ENCODE measurements at places on chromosomes 3 and 15. TPM values are rescaled to one million over a fixed set of nuclear protein-coding genes. Genes with fewer than 3 reads are reported as not detected.
A peak's percentile ranks its signal among the peaks of the same experiment; 100 is the strongest.

DNA sequence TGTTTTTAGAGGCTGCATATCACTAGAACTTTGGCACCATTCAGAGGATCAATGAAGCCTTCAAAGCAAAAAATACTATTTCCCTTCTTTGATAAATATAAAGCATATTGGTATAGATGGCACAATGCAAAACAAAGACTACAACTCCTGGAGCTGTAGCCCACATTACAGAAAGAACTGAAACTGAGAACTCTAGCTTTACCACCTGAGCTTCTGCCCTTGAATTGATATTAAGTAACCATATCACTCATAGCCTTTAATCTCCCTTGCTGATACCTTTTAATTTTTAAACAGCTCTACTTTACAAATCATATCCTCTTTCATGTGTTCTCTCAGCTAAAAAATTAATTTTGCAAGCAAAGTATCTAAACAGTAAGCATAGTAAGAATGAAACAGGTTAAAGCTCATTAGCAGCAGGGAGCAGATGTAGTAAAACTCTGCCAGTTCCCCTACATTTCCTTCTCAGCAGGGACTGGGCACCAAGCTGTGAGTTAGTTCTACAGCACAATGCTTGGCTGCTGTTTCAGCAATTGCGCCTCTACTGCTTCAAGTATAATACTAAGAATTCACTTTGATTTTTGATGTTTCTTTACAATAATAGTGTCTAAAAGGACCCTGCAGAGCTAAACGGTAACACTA is 97.9 kb upstream of the NANOGP8 start:
- DNase-seq = peak; percentile 90

INKA1 gene
- total RNA-seq = 4.0 TPM

KBTBD12 gene
- 0.23 TPM for total RNA-seq

DNA sequence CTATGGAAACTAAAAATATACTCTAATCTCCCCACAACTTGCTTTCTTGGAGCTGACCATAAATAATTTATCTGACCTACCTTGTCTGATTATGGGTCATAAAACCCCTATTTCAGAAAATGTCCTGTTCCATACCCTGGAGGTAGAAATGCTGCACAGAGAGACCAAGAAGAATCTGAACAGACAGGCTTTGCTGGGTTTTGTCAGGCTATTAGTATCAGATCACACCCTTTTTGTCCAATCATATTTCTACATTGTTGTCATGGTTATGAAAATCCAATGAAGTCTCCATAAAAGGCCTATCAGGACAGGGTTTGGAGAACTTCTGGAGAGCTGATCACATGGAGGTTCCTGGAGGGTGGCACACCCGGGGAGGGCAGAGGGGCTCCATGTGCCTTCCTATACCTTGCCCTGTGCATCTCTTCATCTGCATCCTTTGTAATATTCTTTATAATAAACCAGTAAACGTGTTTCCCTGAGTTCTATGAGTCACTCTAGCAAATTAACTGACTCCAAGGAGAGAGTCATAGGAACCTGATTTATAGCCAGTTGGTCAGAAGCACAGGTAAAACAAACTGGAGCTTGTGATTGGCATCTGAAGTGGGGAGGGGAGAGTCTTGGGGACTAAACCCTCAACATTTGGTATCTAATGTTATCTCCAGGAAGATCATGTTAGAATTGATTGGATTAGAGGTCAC is 58.1 kb downstream of the NGLY1 start:
- no peak for DNase-seq

PLSCR2 gene
- not detected for total RNA-seq

C3orf70 gene
- total RNA-seq = 1.5 TPM

GRCh38 chr3:177306252-177306651 is 109.0 kb upstream of the TBL1XR1 start:
- no peak for DNase-seq

- DNase-seq = peak; percentile 91
Observed at GRCh38 chr15:67967871-67968431, 86.2 kb upstream of the PIAS1 start.

CAMK2N2 gene
- total RNA-seq = 1.5 TPM

TIMP4 gene
- 16.1 TPM for total RNA-seq

CKMT1A gene
- total RNA-seq = 27.3 TPM

All from GM23338 (cell line).